Naive thymus-derived CD4-positive, alpha-beta T cell (primary cell): ENCODE measurements at places on chromosomes 2 and 18.

- H3K27me3 ChIP-seq, result no peaks in the 10 kb centered on the region
- no peak overlapping the region for H3K27ac ChIP-seq
- H3K4me1 ChIP-seq, result peaks cover 6% of the 10 kb centered on the region
- no peak for DNase-seq
- no peaks in the 10 kb centered on the region for H3K36me3 ChIP-seq
Measured at GRCh38 chr2:100667801-100668200, 105.0 kb downstream of the PDCL3 start.

DNA sequence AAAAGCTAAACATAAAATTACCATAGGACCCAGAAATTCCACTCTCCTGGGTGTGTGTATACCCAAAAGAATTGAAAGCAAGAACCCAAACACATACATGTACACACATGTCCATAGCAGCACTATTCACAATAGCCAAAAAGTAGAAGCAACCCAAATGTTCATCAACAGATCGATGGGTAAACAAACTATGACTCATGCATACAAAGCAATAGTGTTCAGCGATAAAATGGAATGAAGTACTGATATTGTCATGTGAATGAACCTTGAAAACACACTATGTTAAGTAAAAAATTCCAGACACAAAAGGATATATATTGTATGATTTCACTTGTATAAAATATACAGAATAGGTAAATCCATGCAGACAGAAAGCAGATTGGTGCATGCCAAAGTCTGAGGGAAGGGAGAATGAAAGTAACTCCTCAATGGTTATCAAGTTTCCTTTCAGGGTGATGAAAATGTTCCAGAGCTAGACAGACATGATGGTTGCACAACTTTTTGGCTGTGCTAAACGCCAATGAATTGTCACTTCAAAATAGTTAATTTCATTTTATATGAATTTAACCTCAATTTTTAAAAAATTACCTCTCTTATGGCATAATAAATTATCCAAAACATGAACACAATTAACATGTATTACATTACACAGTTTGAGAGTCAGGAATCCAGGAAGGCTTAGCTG is 35.5 kb downstream of the GKN2 start:
- no peak overlapping the region for H3K27ac ChIP-seq
- peaks cover 18% of the 10 kb centered on the region for H3K4me1 ChIP-seq
- no peaks in the 10 kb centered on the region for H3K27me3 ChIP-seq
- no peaks in the 10 kb centered on the region for H3K36me3 ChIP-seq
- no peak for DNase-seq

GRCh38 chr18:39424261-39424660 is 1858.7 kb upstream of the CELF4 start:
- H3K4me3 ChIP-seq, result no peak overlapping the region
- DNase-seq, result no peak
- H3K27ac ChIP-seq, result no peak overlapping the region

- no peak overlapping the region for H3K4me3 ChIP-seq
- DNase-seq, result no peak
- no peaks in the 10 kb centered on the region for H3K36me3 ChIP-seq
- H3K27ac ChIP-seq, result no peak overlapping the region
- H3K27me3 ChIP-seq, result no peaks in the 10 kb centered on the region
Measured at GRCh38 chr18:54232485-54233227, 8.2 kb upstream of the MBD2 start.

DNA sequence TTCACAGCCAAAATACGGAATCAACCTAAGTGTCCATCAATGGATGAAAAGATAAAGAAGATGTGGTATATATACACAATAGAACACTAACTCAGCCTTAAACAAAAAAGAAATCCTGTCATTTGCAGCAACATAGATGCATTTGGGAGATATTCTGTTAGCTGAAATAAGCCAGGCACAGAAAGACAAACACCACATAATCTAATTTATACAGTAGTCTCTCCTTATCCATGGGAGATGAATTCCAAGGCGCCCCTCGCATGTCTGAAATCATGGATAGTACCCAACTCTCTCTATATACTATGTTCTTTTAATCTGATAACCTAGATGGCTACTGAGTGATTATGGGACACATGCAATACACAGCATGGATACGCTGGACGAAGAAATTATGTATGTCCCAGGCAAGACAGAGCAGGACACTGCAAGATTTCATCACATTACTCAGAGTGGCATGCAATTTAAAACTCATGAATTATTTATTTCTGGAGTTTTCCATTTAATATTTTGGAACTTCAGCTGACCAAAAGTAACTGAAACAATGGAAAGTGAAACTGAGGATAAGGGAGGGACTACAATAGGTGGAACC is 39.5 kb downstream of the ORC4 start:
- no peak overlapping the region for H3K27ac ChIP-seq
- no peak for DNase-seq
- no peaks in the 10 kb centered on the region for H3K27me3 ChIP-seq
- no peaks in the 10 kb centered on the region for H3K36me3 ChIP-seq
- H3K4me3 ChIP-seq, result no peak overlapping the region

GRCh38 chr2:205610437-205610836 is 71.9 kb upstream of the NRP2 start:
- H3K27me3 ChIP-seq, result no peaks in the 10 kb centered on the region
- no peak overlapping the region for H3K27ac ChIP-seq
- H3K4me3 ChIP-seq, result no peak overlapping the region
- H3K4me1 ChIP-seq, result no peaks in the 10 kb centered on the region
- no peaks in the 10 kb centered on the region for H3K36me3 ChIP-seq

DNA sequence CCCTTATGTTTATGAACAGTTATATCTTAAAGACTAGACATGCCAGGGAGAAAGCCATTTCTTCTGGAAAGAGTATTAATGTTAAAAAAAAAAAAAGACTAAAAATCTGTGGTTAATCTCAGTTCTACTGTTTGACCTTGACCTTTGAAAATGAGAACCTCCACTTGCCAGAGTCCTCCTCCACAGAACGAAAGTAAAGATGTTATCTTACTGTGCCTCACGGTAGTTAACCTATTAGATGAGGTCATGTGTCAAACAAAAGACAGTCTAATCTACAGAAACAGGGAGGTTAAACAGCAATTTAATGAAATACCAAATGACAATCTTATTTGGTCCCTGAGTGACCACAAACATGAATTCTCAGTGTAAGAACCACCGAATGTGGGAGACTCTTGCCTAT is 51.2 kb downstream of the SLC14A2 start:
- peak overlapping the region; percentile 3 for H3K4me3 ChIP-seq
- no peaks in the 10 kb centered on the region for H3K27me3 ChIP-seq
- peaks cover 55% of the 10 kb centered on the region for H3K4me1 ChIP-seq
- no peak for DNase-seq
- no peaks in the 10 kb centered on the region for H3K36me3 ChIP-seq

GRCh38 chr2:170401187-170401586 is 223.2 kb downstream of the MYO3B start:
- H3K27me3 ChIP-seq, result no peaks in the 10 kb centered on the region
- no peak for DNase-seq
- no peaks in the 10 kb centered on the region for H3K4me1 ChIP-seq
- H3K36me3 ChIP-seq, result no peaks in the 10 kb centered on the region

DNA sequence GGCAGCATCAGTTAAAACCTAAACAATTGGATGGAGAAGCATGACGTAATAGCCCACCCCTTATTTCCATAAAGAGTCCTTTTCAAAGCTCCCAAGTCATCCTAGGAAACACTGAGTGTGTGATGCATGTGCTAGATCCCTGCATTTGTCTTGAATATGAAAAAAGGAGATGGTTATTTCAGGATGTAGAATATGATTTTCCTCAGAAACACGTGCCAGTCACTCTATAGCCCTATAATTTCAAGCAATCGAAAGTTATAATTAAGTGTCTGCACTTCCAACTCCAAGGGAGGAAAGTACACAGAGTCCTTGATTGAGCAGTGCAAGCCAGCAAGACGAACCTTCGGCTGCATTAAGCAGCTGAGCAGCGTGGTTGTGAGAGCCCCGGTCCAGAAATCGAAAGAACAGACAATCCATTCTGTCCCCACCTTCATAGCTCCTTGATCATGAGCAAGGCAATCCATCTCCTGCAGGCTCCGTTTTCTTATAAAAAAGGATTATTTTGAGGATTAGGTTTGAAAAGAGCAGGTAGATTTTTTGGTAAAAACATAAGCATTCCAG is 287.7 kb downstream of the FBXO15 start:
- no peaks in the 10 kb centered on the region for H3K4me1 ChIP-seq
- no peak overlapping the region for H3K4me3 ChIP-seq
- no peak for DNase-seq
- no peaks in the 10 kb centered on the region for H3K27me3 ChIP-seq
- H3K27ac ChIP-seq, result no peak overlapping the region
